ENCODE measurements at places on chromosomes 2 and 18.

GRCh38 chr2:46276642-46277041 is 20.6 kb upstream of the EPAS1 start:
- DNase-seq: peak; percentile 32

DNA sequence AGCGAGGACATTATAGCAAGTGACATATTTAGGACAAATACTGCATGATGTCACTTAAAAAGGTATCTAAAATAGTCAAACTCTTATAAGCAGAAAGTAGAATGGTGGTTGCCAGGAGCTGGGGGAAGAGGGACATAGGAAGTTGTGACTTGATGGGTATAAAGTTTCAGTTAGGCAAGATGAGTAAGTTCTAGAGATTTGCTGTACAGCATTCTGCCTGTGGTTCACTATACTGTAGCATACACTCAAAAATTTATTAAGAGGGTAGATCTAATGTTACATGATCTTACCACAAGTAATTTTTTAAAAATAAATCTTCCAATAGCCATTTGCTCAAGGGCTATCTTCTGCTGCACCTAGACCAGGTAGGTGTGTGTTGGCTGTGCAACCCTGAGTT is 78.1 kb upstream of the NPAS2 start:
- DNase-seq: peak; percentile 6

GRCh38 chr2:152376385-152376784 is 41.4 kb downstream of the FMNL2 start:
- peak; percentile 85 for DNase-seq

DNA sequence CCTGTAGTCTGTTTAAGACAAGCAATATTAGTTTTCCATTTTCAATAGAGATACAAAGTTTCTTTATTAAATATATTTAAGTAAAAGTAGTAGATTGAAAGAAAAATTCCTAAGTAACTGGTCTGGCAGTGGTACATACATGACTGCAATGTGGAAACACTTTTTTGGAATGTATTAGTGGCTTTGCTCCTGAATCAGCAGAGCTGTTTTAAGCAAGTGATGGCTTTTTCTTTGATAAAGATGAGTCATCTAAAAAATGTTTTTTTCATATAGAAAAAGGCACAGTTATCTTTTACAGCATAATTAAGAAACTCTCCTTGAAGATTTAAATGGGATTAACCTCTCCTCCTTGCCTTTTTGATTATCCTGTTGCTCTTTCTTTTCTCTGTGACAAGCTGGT is 34.9 kb downstream of the KDM3A start:
- no peak for DNase-seq

- no peak for DNase-seq
These were observed 43.9 kb upstream of the PCBP1 start for GRCh38 chr2:70043252-70043875.

GRCh38 chr2:105515581-105516415 is 116.9 kb upstream of the FHL2 start:
- DNase-seq: no peak

- DNase-seq: no peak
These were observed 155.8 kb downstream of the RHBDD1 start for GRCh38 chr2:226991663-226992062.

- DNase-seq: no peak
These were observed 5.9 kb downstream of the CSRNP3 start for GRCh38 chr2:165475277-165476004.
